Mucosa of descending colon (tissue), 3 donors: ENCODE measurements at places on chromosomes 12 and 14. TPM values are rescaled to one million over a fixed set of nuclear protein-coding genes. Genes with fewer than 3 reads are reported as not detected.
A peak's percentile ranks its signal among the peaks of the same experiment; 100 is the strongest.

The GPR84 gene
- 1.7 TPM for total RNA-seq

The ARID2 gene
- 28.9 TPM for total RNA-seq

The FUT8 gene
- total RNA-seq = 24.7 TPM

GRCh38 chr12:28507867-28508266 is 317.6 kb downstream of the CCDC91 start:
- DNase-seq = no peak

DNA sequence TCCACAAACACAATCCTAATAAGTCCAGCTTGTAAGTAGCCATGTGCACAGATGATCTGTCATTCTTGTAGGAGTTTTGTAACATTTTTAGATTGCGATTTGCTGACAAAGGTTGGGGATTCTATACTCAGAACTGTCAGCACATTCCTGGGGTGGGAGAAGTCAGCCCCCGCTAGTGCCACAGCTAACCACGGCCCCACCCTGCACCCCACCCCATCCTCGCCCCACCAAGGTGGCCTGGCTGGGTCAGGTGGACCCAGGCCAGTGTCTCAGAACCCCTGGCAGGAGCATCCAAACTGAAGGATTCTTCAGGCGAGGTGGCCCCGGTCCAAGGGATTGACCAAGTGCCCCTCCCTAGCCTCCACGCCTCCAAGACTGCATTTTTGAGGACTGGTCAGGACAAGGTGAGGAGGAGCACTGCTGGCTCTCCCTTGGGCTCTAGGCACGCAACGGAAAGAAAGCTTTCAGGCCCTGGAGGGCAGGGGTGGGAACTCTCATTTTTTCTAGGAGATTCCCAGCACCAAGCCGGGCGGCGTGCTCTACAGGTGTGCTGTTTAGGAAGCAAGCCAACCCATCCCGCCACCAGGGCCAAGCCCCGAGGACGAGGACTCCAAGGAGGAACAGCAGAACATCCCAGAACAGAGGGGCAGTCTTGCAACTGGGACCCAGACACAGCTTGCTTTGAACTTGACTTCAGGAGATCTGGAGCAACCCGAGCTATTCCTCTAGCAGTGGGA is 172.8 kb downstream of the BCL11B start:
- DNase-seq = no peak

GRCh38 chr12:67623259-67623658 is 25.3 kb upstream of the DYRK2 start:
- DNase-seq = no peak

- DNase-seq = no peak
Observed at GRCh38 chr12:64058541-64059265, 163.4 kb downstream of the KICS2 start.

DNA sequence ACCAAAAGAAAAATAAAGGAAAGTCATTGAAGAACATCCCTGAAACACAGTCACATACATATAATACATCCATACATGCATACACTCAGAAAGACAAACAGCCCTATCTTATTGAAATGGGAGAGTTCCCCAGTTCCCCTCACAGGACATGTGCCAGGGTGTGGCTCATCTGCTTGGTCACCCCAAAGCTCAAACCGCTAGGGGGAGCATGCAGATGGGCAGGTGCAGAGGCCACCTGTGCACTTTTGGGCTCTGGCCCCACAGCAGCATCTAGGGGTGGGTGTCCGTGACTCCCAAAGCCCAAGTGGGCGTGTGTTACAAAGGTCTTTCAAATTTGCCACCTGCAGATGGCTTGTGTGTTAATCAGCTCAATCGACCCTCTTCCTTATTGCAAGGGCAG is 75.2 kb downstream of the CMAS start:
- no peak for DNase-seq

The NTF3 gene
- 1.4 TPM for total RNA-seq

The AKAP6 gene
- total RNA-seq = 5.4 TPM

The CD4 gene
- total RNA-seq = 14.8 TPM

DNA sequence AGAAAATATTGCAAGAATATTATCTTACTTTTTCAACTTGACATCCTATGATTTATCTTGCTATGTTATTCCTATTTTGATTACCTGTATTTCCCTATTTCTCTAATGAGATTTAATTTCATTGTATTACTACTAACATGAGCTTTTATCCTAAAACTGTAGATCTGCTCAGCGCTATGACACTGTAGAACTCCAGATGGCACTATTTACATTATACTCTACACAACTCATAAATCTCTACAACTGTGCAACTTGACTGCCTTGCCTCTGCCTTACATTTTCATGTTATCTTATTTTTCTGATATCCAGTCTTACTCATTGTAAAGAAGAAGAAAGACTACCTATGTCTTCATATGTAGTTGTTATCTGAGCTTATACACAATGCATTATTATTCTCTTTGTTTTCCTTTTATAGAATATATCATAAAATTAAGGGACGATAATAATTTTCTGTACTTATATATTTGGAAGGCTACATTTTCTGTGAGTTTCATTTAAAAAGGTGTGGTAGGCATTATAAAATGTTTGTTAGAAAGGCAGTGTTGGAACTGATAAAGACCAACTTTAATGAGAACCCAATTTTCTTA is 24.1 kb downstream of the NUP37 start:
- no peak for DNase-seq

- DNase-seq = no peak
Observed at GRCh38 chr12:66901138-66901932, 222.5 kb upstream of the GRIP1 start.

The RD3L gene
- not detected for total RNA-seq

DNA sequence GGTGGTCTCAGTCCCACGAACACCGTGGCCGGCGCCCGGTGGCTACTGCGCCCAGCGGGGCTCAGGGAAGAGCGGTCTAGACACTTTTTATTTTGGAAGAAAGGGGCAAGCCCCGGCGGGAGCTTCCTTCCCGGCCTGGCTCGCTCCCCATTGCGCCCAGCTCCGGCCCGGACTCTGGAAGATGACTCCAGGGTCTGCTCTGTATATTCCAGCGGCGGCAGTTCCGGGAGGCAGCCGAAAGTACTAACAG is 225.1 kb upstream of the CRY1 start:
- DNase-seq = no peak

The ADCY6 gene
- total RNA-seq = 102 TPM

GRCh38 chr14:102541771-102542170 is 32.2 kb upstream of the ANKRD9 start:
- no peak for DNase-seq

GRCh38 chr12:71693126-71693525 is 7.2 kb downstream of the TMEM19 start:
- DNase-seq = peak; percentile 64

The CPM gene
- 130 TPM for total RNA-seq

The KMT2D gene
- 88.5 TPM for total RNA-seq

- no peak for DNase-seq
Observed at GRCh38 chr12:65532764-65533163, 254.3 kb downstream of the MSRB3 start.

DNA sequence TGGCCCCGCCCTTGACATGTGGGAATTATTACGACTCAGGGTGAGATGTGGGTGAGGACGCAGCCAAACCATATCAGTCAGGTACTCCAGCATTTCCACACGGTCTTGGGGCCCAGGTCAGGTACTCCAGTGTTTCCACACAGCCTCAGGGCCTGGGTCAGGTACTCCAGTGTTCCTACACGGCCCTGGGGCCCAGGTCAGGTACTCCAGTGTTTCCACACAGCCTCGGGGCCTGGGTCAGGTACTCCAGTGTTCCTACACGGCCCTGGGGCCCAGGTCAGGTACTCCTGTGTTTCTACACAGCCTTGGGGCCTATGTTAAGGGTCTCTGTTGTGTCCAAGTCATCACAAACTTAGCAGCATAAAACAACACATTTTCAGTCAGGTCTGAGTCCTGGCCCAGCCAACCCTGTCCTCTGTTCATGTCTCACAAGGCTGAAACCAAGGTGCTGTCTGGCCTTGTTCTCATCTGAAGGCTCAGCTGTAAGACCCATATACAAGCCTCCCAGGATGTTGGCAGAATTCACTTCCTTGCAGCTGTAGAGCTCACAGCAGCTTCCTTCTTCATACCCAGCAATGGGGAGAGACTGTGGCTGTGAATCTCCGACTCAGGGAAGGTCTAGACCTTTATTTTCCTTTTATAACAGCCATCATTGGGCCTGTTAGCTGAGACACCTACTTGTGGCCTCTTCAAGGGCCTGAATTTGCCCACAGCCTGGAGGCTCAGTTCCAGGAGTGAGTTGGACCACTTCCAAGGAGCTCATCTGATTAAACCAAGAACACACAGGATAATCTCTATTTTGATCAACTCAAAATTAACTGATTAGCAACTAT is 107.6 kb upstream of the SFSWAP start:
- no peak for DNase-seq

The NDUFA12 gene
- 107 TPM for total RNA-seq

DNA sequence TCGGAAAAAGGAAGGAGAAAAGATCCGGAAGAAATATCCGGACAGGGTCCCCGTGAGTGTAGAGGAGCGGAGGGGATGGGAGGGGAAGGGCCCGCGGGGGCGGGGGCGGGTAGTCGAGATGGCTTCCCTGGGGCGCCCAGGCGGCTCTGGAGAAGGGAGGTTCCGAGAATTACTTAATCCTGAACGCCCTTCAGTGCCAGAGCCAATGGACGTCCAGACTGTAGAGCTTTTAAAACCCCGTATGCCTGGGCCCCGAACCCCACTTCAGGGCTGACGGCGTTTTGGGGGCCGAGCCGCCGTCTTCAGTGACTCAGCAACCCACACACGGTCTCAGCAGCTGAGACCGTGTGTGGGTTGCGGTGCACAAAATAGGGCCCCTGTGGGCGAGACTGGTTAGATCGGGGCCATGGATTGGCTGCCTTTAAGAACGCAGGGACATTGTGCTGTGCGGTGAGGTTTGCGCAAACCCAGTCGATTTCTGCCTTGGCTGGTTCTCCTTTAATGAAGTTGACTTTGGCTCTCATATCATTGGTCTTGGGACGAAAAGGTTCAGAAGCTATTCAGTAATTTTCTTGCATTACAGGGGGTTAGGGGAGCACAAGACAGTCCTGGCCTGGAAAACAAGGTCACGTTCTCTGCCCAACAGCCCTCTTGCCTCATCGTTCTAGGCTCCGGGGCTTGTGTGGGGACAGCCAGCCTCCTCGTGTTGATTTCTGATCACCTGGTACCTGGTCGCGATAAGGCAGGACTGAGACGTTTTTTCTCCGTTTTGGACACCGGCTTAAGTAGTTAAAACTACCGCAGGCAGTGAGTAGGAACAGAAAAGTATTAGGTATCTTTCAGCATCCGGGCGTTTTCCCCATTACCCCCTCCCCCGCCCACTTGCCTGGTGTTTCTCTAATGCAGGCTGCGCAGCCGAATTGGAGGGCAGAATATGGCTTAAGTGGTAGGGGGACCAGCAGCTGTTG is 775 bp downstream of the GABARAPL1 start:
- DNase-seq = peak; percentile 78

The PCK2 gene
- total RNA-seq = 150 TPM

DNA sequence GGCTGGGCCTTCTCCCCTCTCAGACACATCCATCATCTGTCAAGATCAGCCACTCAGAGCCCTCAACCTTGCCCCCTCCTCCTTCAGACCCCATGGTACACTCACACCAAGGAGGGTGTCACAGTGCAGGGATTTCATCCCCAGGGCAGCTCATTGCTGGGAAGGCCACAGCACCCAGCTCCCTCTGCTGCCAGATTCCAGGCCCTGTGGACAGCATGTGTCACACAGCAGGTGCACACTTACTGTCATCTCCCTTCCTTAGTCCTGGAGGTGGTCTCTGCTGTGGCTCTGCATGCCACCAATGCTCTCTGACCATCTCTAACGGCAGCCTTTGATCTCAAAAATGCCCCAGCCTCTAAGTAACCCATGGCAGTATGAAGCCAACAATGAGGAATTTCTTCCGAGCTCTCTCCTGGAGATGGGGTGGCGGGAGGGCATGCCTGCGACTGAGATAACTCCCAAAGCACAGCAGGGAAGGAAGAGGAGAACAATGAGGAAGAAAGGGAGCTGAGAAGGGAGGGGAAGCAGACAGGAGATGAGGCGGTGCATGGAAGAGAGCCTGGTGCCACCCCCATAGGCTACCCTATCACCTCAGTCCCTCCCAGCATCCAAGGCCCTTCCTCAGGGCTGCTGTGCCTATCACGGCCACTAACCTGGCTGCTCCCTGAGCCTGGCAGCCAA is 101.0 kb downstream of the SINHCAF start:
- no peak for DNase-seq

The C3AR1 gene
- 15.5 TPM for total RNA-seq

DNA sequence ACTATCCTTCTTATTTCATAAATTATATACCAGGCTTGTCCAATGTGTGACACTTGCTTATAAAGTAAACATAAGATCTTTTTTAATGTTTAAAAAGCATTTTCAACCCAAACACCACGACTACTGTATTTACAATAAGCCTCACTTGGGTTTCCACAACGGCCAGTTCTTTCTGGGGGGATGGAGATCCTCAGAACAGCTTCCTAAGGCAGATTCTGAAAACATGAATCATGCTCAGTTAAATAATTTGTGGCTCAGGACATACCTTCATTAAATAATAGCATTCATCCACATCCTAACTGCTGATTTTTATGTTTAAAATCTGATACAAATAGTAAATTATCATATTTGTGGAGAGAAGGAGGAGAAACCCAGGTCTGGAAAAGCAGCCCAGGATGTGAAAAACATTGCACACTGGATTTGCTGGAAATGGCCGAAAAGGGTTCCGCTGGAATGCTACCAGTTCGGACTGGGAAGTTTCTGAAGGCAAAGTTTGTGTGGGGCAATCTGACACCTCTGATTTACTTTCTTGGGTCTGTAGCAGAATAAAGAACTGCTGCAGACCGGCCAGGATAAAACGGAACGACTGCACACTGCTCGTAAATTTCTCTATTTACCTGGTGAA is 597 bp downstream of the GLT8D2 start:
- no peak for DNase-seq

- peak; percentile 82 for DNase-seq
Observed at GRCh38 chr14:91573894-91574837, 64.1 kb upstream of the PPP4R3A start.

DNA sequence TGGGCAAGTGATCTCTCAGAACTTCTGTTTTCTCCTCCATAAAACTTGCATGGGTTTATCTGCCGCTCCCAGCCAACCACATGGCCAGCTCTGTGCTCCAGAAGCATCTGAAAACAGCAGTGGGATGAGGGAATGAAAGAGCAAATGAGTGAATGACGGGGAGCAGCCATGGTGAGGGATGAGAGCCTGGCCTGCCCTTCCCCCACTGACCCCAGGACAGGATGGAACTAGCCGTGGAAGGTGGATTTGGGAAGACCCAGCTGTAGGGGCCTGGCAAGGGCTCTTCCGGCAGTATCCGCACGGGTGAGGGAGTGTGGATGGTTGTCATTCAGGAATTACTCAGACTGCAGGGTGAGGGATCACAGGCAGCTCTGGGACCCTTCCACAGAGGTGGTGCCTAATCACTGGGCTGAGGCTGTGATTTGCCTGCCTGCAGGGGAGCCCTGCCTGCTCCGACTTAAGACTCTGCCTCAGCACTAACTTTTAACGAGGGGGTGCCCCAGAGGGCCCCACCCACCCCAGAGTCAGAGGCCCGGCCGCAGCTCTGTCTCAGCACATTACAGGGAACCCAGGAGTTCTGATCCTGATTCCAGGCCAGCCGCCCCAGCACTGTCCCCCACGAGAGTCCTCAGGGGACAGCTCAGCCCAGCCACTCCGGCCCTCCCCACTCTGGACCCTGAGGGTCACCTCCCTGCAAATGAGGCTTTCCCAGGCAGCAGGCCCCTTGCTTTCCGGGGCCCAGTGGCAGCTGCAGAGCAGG is 136.8 kb upstream of the C14orf180 start:
- DNase-seq = no peak

The AJUBA gene
- 4.7 TPM for total RNA-seq
